ENCODE measurements at places on chromosomes 7 and 10.

DNA sequence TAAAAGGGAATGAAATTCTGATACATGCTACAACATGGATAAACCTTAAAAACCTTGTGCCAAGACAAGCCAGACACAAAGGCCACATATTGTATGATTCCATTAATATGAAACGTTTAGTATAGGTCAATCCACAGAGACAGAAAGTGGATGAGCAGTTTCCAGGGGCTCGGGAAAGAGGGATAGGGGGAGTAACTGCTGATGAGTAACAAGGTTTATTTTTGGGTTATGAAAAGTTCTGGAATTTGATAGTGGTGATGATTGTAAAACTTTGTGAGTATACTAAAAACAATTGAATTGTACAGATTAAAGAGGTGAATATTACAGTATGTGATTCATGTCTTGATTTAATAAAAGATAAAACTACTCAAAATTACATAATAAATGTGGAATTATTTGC is 19.1 kb upstream of the SLC13A1 start:
- no peak for DNase-seq

GRCh38 chr7:104845557-104845956 is 168.4 kb upstream of the KMT2E start:
- DNase-seq: no peak

DNA sequence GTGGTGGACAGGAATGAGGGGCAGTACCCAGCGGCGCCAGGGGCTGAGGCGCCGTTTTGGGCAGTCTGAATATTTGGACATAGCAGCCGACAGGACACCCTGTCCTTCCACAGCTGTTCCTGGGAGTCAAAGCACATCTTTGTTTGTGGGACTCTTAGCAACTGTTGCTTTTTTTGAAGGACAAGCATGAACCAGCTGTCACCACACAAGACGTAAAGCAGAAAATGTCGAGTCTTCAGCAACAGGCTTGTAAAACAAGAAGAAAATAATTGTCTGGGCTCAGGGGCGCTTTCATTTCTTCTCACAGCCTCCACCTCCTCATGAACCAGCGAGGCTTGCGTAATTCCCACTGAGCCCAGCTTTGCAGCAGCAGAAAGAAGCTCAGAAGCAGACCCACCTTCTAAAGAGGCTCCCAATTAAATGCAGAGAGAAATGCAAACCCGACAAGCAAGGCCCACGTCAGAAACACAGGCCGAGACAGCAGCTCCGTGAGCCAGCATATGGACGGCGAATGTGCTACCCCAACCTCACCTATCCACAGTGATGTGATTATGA is 68.9 kb upstream of the DNAAF5 start:
- no peak for DNase-seq

DNA sequence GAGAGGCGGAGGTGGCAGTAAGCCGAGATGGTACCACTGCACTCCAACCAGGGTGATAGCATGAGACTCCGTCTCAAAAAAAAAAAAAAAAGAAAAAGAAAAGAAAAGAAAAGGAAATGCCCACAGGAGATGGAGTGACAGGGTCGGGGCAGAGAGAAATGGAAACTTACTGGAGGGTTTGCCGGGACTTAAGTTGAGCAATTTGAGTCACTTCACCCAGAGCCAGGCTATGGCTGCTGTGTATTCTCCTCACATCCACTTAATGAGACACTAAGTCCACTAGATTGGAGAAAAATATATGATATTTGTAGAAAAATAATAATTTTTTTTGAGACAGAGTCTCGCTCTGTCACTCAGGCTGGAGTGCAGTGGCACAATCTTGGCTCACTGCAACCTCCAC is 4.6 kb upstream of the PFKFB3 start:
- no peak for DNase-seq

GRCh38 chr10:133257489-133258065 is 19.1 kb downstream of the ADAM8 start:
- DNase-seq: peak; percentile 11

DNA sequence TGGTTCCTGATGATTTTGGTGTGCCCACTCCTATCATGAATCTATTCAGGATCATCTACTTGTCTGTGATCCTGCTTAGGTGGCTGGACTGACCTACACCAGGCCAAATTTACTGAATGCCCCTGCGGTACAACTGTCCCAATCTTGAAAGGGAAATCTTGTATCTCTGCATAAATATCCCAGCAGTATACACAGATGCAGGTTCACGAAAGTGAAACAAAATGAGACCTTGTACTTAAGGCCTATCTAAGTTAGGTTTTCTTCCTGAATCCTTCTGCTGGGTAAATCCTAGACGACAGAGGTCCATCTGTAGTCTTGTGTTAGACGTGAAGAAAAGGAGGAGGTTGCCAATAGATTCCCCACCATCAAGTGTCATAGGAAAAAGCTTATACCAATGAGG is 85.5 kb upstream of the NOBOX start:
- DNase-seq: no peak

DNA sequence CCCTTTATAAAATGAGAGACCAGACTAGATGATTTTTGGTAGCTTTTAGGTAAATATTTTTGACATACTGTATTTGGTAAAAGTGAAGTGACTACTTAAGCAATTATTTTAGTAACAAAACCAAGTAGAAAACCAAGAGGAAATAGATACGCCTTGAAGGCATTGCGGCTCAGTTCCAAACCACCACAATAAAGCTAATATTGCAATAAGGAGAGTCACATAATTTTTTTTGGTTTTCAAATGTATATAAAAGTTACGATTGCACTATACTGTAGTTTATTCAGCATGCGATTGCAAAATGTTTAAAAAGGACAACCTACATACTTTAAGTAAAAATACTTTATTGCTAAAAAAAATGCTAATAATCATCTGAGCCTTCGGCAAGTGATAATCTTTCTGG is 581.7 kb upstream of the POT1 start:
- no peak for DNase-seq

DNA sequence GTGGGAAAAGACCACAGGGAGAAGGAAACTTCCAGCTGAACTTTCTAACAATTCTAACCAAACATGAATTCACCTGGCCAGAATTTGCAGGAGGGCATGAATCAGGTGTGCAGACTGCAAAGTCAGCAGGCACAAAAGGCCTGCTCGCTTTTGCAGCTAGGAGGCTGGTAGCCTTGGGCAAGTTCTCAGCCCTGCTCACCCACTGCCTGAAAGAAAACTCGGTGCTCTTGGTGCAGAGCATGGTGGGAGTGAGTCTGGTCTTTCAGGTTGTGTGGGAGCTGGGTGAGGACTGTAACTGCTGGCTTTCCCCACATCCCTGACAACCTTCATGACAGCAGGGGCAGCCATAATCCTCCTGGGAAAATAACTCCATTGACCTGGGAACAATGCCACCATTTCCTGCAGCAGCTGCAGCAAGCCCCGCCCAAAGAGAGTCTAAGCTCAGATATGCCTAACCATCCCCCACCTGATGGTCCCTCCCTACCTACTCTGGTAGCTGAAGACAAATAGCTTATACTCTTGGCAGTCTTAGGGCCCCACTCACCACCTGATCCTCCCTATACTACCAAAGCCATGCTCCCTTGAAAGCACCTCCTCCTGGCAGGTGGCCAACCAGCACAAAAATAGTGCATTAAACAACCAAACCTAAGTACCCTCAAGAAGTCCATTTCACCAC is 31.6 kb downstream of the ZNF117 start:
- DNase-seq: no peak

DNA sequence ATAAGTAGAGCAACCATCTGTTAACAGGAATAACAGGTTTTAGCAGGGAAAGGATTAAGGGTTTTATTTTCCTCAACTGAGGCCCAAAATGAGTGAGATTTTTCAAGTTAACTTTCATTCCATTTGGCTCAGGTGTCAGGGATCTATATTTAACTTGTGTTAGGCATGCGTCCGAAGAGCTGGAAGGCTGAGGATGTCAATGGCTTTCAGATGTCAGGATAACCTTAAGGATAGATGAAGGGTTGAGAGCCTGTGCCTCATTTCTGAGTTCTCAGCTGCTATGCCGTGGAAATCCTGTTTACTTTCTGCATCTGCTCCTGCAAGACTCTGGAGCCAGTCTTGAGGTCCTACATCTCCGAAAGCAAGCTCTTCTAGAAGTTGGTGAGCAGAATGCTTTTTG is 36.4 kb upstream of the CD36 start:
- no peak for DNase-seq

DNA sequence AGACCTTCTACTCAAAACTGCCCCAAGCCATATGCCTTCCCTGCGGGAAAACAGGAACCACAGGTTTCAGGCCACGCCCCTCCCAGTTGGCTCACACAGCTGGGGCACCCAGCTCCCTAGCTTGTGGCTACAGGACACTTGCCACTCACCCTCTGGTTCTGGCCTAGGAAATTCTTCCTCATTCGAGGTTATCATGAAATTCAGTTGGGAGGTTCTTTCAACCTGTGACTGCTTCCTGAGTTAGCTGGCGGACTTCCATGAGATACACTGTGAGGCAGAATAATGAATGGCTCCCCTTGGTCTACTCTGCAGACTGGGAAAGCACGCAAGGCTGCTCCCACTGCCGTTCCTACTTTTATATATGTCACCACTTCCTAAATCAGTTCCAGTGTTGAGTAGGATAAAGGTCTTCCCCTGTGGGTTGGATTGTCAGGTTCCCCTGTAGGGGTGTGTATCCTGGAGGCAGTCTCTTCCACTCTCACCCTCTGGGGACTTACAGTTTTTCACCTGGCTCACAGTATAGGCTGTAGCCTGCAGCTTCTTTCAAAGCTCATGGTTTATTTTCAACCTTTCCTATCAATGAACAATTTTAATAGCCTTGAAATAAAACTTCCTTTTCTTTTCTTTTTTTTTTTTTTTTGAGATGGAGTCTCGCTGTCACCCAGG is 37.0 kb downstream of the GPR22 start:
- no peak for DNase-seq

GRCh38 chr10:84166620-84167288 is 6.8 kb upstream of the GPR15LG start:
- DNase-seq: no peak

GRCh38 chr10:97683556-97684367 is 3.3 kb downstream of the AVPI1 start:
- DNase-seq: no peak

Data from bone marrow (tissue), 2 donors.